ENCODE measurements at places on chromosomes 3 and 15.

DNA sequence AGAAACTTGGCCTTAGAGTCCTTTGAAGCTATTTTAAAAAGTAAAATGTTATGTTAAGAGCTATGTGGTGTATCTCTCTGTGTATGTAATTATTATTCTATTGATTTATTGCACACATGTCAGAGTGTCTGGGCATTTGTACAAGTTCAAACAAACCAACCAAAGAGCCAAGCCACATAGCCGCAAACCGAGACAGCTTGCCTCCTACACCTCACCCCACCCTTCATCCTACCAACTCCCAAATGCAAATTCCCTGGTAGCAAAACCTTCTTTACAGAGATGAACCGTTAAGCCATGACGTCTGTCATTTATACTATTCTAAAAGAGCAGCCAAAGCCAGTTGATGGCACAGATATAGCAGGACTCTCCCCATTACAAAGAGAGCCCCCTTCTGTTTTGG is 332.3 kb downstream of the ERC2 start:
- no peak for DNase-seq

GRCh38 chr3:47000922-47001730 is 21.7 kb downstream of the NBEAL2 start:
- no peak for DNase-seq

- DNase-seq, result no peak
Measured at GRCh38 chr3:25426408-25426807, 1.7 kb upstream of the RARB start.

DNA sequence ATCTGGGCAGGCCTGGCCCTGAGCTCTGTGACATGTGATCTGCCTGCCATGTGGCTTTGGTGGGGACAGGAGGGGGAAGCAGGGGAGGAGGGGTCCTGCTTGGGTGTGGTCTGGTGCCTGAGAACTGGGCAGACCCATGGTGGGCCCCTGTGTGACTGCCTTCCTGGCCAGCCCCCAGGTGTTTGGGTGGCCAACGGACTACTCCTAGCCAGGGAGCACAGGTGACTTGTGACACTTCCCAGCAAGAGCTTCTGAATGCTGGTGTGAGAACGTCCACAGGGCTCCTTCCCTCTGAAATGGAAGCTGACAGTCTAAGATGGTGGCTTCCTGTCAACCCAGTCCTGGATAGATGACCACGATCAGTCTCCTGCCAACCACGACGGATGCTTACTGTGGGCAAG is 136.1 kb upstream of the MEF2A start:
- DNase-seq, result no peak

- no peak for DNase-seq
Measured at GRCh38 chr3:188706599-188706998, 465.2 kb upstream of the TPRG1 start.

- DNase-seq, result no peak
Measured at GRCh38 chr3:194098081-194098842, 37.7 kb upstream of the HES1 start.

- DNase-seq, result peak; percentile 72
Measured at GRCh38 chr15:67833710-67834511, 5.9 kb downstream of the RNU6-1 start.

GRCh38 chr15:26128611-26129140 is 265.5 kb upstream of the ATP10A start:
- DNase-seq, result no peak

DNA sequence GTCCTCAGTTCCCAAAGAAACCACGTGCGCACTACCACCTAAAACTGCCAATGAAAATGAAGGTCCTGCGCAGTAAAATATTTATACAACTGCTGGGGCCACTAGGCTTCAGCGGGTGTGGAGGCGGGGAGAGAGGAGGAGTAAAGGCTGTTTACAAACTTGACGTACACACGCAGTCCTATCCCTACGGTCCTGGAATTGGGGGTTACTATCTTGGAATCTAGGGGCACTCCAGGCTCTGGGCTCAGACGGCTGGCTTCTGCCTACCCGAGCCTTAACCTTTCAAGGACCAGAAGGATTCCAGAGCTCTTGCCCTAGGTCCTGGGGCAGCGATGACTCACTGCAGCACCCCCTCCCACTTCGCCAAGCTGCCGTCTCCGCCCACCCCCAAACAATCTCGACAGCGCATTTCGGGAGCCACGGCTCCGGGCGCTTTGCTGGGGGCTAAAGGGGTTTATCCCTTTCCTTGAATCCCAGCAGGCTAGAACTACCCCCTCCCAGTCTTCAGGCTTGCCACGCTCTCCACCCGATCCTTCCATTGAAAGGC is 3.0 kb downstream of the ADAMTS9 start:
- DNase-seq, result no peak

GRCh38 chr3:120560304-120561250 is 35.6 kb upstream of the NDUFB4 start:
- no peak for DNase-seq

DNA sequence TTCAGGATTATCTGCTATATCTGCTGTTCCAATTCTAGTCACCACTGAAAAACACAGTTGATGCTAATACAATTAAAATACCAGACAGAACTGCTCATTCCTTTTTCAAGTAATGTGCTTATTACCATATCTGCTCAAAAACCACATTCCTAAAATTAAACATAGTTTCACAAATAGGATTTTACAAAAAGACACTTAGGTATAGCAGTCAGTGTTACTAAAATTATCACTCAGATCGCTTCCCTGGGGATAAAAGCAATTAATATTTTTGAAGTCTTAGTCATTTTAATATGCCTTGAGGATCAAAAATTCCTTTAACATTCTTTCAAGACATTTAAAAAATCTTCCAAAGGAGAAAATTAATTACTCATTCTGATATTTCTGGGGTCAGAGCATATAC is 71.5 kb downstream of the RAD18 start:
- DNase-seq, result no peak

GRCh38 chr15:85869124-85869523 is 74.4 kb upstream of the KLHL25 start:
- no peak for DNase-seq

DNA sequence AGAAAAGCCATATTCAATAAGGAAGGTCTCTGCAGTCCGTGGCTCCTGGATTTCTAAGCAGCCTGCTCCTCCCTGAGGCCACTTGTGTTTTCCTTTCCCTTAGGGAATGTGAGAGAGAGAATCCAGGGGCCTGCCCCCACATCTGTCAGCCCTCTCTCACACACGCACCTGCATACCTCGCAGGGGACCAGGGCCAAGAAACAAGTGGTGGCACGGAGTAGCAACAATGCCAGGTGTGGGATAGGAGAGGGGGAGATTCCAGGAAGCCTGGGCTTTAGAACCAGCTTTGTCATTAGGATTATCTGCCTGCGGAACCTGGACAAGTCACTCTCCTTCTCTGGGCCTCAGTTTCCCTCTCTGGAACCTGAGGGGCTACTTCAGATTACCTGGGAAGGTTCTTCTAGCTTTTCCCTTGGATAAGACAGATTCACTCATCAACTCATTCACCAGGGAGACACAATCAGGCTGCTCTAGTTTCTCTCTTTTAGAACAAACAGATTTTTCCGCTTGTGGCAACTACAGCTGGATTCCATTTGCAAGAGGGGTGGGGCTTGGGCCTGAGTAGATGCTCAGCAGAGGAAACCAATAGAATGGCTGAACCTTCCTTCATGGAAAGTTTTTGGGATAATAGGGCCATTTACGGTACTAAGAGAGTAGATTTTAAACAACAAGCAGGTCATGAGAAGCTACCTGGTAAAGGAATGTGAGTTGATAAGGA is 19.5 kb downstream of the BCL6 start:
- DNase-seq, result no peak

GRCh38 chr15:59532770-59533379 is 78.7 kb upstream of the GCNT3 start:
- DNase-seq, result peak; percentile 28

GRCh38 chr15:78212546-78213424 is 21.6 kb downstream of the ACSBG1 start:
- DNase-seq, result no peak

- DNase-seq, result no peak
Measured at GRCh38 chr3:69368129-69368741, 17.7 kb downstream of the FRMD4B start.

GRCh38 chr3:16512435-16513140 is 911 bp downstream of the RFTN1 start:
- DNase-seq, result no peak

DNA sequence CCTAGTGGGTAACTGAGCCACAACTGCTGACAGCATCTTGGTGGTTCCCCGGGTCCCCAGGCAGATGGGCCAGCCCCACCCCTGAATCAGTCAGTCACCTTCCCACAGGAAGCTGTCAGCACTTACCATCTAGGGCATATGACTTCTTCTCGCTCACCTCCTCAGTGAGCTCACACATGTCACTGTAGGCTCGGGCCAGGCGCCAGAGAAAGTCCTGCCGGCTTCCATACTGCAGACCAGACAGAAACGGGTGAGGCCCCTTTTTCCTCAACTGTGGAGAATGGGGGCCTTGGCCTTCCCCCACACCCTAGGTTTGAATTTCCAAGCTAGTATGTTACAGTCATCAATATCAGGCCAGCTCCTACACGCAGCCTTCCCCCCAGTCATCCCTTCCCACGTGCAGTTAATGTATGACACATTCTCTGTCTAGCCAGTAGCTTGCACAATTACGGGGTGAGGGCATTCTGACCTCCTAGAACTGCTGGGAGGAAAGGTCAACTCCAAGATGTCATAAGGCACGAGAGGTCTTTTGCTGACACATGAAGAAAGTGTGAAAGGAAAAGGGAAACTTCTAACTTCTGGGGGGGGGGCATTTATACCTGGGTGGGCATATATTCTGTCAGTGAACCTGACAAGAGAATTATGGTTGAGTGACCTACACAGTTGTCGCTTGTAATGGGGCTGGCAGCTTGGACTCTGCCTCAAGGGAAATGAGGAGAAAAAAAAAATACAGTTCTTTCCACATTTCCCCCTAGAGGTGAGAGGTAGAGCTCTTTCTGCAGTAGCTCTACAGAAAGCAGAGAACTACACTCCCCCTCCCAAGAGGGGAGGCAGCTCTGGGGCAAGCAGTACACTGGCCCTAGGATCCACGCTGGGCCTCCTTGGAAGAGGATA is 10.9 kb downstream of the RMDN3 start:
- DNase-seq, result no peak

GRCh38 chr3:127284258-127284657 is 3.6 kb downstream of the PRR20G start:
- DNase-seq, result no peak

DNA sequence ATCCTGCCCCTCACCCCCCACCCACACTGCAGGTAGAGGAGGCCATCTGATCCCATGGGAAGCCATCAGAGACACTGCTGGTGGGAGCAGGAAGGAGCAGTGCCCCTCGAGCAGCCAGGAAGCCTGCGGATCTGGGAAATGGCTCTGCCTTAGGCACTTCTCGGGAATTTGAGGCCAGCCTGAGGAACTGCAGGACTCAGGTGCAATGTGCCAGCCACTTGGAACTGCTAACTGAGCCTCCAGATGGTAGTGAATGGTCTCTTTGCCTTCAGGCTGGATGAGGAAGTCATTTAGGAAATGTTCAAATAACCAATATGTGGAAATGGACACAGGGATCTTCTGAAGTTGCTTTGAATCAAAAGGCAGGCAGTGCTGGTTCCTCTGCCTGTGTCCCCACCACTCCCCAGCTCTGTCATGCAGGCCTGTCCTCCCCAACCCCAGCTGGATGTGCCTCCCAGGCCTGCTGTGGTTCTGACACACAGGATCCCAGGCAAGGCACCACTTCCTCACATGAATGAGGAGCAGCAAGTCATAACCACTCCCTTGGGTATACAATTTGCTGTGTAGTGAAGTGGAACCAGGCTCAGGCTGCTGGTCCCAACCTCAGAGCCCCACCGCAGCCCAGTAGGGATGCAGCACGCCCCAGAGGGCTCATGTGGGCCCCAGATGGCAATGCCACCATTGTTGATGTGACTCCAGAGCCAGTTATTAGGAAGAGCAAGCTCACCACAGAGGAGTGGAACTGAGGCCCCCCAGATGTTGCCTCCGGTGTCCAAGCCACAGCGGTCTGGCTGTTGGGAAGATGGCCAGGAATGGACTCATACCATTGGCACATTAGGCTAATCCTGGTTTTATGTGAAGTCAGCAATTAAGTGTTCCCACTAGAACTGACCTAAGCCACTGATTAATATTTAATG is 46.5 kb upstream of the LIMD1 start:
- no peak for DNase-seq

DNA sequence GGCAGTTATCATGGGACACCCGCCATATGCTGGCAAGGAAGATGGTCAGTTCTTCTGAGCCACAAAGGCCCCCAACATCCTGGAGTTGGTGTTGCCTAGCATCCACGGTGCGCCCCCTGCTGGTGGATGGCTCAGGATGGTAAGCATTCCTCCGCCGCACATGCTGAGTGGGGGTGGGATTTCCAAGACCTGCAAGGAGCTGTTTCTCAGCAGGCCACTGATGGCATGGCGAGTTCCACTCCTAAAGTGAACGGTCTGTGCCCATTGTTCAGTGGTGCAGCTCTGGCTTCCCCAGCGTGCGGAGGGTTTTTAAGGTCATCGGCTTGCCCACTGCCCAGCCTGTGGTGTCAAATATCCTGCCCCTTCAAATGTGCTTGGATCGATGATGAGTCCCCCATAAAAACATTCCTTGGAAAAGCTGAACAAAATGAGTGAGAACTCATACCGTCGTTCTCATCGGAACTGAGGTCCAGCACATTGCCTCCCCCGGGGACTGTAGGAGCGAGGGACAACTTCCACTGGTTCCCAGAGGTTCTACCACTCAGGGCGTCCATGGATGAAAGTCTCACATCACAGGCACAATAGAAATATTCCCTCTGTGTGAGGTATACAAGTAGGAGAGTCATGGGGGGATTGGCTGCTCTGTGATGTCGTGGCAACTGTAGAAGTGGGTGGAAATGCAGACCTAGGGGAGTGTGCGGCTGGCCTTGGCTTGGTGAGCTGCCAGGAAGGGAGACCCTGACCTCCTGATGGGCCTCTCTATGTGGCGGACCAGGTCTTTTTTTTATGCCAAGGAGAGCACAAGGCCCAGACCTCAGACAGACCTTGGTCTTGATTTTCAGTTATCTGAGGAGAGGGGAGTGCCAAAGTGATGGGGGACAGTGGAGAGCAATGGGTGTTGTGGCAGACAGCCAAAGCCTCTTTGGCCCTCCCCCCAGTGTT is 102.0 kb downstream of the SNRPN start:
- DNase-seq, result no peak

DNA sequence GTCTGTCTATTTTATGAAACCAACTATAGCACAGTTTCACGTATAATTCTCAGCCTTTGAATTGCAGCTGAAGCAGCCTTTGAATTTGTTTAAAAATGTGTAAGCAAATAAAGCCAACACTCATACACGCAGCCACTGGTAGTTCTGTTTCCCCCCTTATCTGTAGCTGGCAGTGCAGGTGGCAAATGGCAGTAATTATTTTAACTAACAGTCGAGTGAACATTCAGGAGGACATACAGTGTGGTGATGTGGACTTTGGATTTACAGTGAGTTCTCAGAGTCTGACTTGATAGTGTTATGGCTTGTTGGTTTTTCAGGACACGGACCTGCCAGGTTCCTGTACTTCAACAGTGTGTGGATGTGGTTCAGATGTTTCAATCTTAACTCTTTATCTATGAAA is 64.0 kb upstream of the SKOR1 start:
- no peak for DNase-seq

GRCh38 chr3:61073566-61074165 is 177.6 kb downstream of the FHIT start:
- DNase-seq, result no peak

- peak; percentile 46 for DNase-seq
Measured at GRCh38 chr15:84826369-84826823, 9.2 kb downstream of the ALPK3 start.

- DNase-seq, result no peak
Measured at GRCh38 chr3:49237344-49237743, 39.7 kb downstream of the C3orf62 start.
